ENCODE measurements at places on chromosomes 13 and 19.

GRCh38 chr13:90902255-90902654, 445.2 kb upstream of the MIR17HG start:
- DNase-seq = no peak

GRCh38 chr13:45278096-45278645, 62.8 kb downstream of the TPT1 start:
- no peak for DNase-seq

DNA sequence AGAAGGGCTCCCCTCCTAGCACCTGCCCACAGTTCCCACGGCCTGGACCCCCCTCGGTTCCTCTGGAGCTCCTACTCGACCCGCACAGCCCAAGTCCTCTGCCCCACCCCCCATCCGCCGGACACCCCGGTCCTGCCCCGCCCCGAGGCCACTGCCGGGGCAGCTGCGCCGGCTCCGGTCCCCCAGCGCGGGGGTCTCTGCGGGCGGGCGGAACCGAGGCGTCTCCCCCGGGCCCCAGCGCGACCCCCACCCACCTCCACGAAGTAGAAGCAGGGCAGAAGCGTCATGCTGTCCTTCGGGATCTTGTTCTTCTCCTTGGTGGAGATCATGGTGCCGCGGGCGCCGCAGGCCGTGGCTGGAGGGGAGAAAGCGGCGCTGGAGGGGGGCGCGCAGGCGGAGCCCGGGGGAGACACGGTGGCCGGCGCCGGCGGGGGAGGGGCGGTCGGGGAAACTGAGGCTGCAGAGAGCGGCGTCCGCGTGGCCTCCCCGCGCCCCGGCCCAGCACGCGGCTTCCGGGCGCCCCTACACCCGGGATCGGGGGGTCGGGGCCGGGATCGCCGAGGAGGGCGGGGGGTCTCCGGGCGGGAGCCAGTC, 427 bp downstream of the PLPPR3 start:
- DNase-seq = no peak

DNA sequence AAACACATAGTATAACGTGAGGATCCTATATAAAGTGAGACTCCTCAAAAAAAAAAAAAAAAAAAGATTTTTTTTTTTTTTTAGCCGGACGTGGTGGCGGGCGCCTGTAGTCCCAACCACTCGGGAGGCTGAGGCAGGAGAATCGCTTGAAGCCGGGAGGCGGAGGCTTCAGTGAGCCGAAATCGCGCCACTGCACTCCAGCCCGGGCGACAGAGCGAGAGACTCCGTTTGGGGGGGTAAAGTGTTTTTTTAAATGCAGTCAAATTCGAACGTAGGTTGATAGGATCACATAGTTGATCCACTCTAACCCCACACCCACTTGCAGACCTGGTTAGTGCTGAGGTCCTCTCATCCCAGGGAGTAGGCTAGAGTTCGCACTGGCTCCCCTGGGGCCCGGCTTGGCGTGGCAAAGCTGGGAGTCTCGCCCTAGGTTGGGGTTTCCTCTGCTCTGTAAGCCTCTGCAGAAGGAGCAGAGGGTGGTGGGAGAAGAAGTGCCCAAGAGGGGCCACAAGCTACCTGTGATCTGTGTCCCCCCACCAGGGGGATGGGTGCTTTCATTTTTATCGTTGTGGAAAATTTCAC, 6.5 kb downstream of the RNF225 start:
- no peak for DNase-seq

DNA sequence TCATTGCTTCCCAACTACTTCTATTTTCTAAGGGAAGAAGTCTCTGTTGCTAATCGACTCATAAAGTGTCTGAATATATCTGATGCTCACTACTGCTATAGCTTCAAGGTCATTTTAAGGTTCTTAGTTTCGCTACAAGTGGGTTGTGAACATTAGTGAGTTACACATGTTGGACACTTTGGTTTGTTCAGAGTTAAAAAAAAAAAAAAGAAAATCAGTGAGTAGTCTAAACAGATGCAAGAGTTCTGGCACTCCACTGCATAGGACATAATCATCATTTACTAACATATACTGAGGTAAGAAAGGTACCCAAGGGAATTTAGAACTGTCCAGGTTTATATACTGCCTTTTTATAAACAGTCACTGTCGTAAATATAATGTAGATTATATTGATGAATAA, 108.8 kb downstream of the KLF12 start:
- no peak for DNase-seq

DNA sequence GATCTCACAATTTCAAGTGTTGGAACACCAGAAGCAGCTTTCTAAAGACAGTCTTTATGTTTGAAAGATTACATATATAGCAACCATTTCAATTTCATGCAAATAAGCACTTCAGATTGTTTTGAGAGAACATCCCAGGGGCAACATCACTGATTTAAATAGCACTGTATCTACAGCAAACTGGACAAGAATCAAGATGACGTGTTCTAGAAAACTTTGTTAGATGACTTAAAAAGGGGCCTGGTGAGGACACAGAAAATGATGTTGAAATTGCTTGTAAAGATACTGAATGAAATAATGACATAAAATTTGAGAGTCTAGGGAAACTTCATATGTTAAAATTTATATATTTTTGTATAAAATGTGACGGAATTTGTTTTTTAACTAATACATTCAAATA, 277.1 kb downstream of the KLF12 start:
- DNase-seq = no peak

- DNase-seq = no peak
Observed at GRCh38 chr19:11165486-11166030, 10.0 kb upstream of the SPC24 start.

DNA sequence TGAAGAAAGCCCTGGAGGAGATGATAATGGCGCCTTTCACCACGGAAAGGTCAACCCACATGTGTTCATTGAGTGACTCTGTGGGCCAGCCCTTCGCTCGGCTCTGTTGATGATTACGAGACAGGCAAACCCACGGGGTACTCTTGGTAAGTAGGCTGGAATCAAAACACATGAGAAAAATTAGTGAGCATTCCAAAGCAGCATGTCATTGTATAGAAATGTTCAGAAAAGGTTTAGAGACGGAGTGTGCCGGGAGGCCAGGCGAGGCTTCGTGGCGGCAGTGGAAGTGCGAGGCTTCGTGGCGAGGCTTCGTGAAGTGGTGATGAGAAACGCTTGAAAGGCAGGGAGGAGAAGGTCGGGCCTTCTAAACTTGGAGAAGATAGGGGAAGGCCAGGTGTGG, 144.3 kb downstream of the ZNF536 start:
- no peak for DNase-seq

DNA sequence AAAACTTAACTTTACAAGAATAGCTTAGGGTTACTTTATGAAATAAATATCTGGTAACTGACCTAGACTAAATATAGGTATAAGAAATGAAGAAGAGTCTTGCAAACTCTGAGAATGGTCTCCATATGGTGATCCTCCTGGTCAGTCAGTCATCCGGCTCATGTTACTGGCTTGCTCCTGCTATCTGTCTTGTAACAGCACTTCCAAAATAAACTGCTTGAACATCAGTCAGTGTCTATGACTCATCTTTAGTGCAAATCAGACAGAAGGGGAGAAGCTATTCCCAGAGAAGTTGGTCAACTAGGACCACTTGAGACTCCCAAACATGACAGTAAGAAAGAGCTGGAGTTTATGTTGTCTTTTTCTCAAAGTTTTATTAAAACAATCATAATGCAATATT, 1550.9 kb downstream of the PCDH9 start:
- DNase-seq = no peak

DNA sequence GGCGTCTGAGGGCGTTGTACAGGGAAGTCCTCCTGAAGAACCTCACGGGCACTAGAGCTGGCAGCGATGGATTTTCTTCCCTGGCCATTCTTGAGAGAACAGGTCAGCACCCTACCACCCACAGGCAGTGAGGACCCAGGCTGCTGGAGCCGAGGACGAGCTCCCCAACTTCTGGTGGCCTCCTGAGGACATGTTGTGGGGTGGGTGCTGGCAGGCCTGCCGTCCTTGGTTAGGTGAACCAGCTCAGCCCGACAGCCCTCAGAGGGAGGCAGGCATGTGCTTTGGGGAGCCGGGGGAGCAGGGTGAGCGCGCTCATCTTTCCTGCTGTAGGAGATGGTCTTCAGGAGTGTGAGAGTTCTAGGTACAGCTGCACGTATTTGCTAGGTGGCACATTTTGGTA, 15.4 kb downstream of the LYL1 start:
- DNase-seq = no peak

- DNase-seq = no peak
Observed at GRCh38 chr13:27018344-27018861, 153.2 kb downstream of the USP12 start.

- DNase-seq = no peak
Observed at GRCh38 chr13:30204564-30204963, 102.8 kb downstream of the KATNAL1 start.

DNA sequence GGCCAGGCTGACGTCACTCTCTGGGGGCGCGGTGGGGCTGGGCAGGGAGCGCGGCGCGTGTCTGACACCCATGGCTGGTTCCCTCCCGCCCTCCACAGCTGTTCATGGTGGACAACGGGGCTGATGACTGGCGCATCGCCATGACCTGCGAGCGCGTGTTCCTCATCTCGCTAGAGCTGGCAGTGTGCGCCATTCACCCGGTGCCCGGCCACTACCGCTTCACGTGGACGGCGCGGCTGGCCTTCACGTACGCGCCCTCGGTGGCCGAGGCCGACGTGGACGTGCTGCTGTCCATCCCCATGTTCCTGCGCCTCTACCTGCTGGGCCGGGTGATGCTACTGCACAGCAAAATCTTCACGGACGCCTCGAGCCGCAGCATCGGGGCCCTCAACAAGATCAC, 14.7 kb downstream of the KCNN1 start:
- DNase-seq = no peak

- no peak for DNase-seq
Observed at GRCh38 chr13:97951376-97951775, 2.1 kb upstream of the IPO5 start.

- no peak for DNase-seq
Observed at GRCh38 chr13:96899946-96900345, 94.3 kb downstream of the OXGR1 start.

- no peak for DNase-seq
Observed at GRCh38 chr13:101346942-101347728, 69.2 kb downstream of the NALCN start.

DNA sequence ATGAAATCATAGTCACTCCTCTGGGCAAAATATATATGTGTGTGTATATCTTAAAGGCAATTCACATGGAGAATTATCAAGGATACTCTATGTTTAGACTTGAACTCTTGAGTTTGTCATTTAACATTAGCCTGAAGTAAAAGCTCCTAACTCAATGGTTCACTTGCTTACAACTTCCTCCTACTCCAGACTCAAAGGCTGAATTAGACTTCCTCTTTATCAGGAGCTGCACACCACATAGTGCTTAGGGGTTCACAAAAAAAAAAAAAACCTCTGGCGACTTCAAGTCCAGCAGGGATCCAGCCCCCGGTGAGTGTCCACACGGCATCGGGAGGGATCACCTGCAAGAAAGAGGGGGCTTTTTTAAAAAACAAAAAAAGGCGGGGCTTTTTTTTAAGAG, 68.2 kb upstream of the LSM14A start:
- no peak for DNase-seq

DNA sequence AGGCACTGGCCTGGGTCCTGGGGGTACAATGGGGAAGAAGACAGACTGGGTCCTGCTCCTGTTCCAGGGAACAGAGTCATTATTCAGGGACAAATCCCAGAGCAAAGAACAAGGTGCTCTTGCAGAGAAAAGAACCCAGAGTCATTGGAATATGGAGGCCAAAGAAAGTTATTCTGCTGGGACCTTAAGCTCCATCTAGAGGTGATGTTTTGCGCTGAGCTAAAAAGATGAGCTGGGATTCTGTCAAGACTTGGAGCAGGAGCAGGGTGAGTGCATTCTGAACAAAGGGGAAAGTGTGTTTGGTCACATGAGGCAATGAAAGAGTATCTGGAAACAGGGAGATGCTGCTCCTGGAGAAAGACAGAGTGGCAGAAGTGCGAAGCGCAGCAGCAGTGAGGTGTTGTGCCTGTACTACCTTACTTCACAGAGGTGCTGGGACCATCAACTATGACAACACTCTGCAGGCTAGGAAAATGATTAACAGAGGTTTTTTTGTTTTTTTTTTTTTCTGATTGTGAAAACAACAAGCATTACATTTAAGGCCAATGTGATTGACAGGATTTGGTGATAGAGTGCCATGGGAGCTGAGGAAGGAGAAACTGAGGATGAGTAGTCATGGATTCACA, 95.3 kb upstream of the TNFSF11 start:
- DNase-seq = no peak

GRCh38 chr13:78620936-78621470, 17.7 kb upstream of the POU4F1 start:
- DNase-seq = no peak
